ENCODE measurements at places on chromosomes 6 and 20.

DNA sequence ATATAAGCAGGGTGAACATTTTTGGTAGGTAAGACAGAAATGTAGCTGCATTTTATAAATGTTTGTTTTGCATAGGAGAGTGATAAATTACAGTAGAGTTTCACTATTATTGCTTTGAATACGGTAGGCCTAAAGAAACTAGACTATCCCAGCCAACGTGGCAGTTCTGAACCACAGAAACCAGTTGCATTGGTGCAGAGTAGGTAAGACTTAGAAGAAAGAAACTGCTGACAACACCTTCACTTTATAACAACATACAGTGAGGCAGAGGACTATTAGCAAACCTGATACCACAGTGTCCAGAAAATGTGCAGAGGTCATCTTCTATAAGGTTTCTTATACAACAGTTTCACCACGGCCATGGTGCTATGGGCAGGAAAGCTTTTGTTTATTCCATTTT, 566.1 kb downstream of the KIF16B start:
- DNase-seq, result no peak

- no peak for DNase-seq
Observed at GRCh38 chr6:132742495-132742894, 15.2 kb downstream of the VNN2 start.

DNA sequence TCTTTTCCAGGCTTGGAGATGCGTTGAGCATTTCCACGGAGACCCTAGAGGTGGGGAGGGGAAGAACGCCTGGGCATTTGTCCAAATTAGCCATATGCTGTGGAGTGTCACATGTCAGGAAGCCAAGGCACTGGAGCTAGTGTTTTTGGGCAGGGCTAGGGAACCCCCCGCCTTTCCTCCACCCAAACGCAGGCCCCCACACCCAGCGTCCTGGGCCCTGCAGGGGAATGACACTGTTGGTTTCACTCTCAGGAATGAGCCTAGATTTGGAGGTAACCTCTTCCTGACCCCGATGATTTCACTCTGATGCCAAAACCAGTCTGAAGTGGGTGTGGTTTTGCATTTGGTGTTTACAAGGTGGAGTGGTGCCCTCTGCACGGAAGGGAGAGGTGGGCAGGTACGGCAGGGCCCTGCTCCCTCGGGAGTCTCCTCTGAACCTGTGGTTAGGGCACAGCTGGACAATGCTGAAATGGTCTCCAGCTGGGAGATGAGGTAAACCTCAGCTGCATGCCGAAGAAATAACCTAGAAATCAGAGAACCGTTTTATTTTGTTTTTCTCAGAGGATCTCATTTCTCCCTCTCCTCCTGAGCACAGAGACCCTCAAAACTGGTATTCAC, 29.5 kb downstream of the MTHFD1L start:
- DNase-seq, result no peak

DNA sequence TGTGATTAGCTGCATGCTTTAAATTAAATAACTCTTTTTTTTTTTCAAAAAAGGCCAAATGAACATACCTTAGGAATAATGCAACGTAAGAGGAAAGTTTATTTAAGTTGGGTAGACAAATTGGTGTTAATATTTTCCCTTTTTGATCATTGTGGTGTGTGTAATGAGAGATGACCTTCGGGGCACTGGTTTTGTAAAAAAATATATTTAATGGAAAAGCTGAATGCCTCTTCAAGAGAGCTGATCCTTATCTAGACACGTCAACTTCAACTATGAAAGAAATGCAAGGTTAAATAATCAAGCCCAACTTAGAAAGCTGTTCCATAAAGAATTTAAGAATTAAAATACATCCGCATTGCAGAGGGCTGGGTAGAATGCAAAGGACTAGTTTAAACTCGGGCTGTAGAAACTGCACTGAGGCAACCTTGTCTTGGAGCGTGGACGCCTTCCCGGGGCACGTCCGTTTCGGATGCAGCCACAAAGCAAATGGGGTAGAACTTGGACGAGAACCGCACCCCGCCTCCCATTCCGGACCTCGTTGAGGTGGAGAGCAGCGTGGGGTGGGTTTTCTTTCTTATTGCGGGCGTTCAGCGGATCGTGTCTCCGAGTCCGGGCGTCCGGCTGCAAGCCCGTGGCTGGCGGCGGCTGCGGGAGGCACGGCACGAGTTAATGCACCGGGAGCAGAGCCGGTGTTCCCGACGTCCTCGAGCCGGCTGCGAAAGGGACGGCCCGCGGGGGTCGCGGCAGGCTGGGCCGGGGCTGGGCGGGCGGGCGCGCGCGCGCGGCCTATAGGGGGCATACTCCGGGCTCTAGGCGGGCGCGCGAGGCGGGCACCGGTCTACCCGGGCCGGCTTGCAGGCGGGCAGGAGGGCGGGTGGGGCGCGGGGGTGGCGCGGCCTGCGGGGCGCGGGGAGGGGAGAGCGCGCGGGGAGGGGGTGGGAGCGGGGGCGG, 1.9 kb downstream of the JARID2 start:
- DNase-seq, result peak; percentile 15

DNA sequence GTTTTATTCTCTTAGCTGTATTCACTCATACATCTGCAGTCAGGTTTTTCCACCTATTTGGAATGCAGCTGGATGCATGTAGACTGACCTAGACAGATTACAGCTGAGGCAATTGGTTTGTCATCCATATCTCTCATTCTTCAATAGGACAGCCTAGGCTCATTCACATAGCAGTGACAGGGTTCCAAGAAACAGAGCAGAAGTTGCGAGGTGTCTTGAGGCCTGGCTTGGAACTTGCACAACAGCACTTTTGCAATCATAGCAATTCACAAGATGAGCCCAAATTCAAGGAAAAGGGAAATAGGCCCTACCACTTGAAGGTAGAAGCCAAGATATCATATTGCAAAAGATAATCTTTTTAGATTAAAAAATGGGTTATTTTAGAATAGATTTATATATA, 508.9 kb upstream of the JAG1 start:
- no peak for DNase-seq

DNA sequence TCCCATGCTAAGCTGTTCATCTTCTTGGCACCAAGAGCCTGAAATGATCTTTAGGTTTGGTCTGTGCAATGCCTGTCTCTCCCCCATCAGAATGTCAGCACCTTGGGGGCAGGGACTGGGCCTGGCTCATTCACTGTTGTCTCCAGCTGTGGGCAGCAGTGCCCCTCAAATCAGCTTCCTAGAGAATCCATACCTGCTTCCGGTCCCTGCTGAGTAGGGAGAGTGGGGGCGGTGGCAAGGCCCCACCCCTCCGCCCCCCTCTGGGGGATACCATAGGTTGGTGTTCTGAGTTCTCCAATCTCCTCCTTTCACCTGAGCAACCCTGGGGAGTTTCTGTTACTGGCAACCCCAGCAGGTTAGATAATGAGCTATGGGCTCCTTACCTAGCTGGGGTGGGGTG, 19.2 kb upstream of the SPDEF start:
- no peak for DNase-seq

- no peak for DNase-seq
Observed at GRCh38 chr6:106272287-106272686, 53.3 kb downstream of the ATG5 start.

All from esophagus squamous epithelium (tissue), 5 donors.